DMS 273 treated with DMSO at 0.1 percent for 48 hours (cell line): ENCODE measurements at places on chromosomes 1 and 21.

DNA sequence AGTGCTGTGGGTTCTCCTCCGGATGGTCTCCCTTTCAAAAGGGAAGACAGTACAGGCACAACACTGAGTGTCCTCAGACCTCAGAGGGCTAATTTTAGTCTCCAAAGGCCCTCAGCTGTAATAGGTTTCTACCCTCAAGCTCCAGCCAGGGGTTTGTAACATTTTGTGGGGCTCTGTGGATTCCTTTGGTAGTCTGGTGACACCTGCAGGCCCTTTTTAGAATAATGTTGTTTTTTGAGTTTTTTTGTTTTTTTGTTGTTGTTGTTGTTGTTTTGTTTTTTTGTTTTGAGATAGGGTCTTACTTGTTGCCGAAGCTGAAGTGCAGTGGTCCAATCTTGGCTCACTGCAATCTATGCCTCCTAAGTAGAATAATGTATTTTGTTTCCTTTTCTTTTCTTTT is 15.0 kb upstream of the TMEM201 start:
- DNase-seq, result no peak

- no peak for DNase-seq
Observed at GRCh38 chr1:24896176-24896575, 33.9 kb downstream of the RUNX3 start.

- no peak for DNase-seq
Observed at GRCh38 chr1:225578251-225578977, 74.5 kb downstream of the ENAH start.

GRCh38 chr1:101178341-101178687 is 58.5 kb upstream of the S1PR1 start:
- DNase-seq, result no peak

GRCh38 chr1:58983162-58983561 is 199.3 kb upstream of the JUN start:
- DNase-seq, result no peak

DNA sequence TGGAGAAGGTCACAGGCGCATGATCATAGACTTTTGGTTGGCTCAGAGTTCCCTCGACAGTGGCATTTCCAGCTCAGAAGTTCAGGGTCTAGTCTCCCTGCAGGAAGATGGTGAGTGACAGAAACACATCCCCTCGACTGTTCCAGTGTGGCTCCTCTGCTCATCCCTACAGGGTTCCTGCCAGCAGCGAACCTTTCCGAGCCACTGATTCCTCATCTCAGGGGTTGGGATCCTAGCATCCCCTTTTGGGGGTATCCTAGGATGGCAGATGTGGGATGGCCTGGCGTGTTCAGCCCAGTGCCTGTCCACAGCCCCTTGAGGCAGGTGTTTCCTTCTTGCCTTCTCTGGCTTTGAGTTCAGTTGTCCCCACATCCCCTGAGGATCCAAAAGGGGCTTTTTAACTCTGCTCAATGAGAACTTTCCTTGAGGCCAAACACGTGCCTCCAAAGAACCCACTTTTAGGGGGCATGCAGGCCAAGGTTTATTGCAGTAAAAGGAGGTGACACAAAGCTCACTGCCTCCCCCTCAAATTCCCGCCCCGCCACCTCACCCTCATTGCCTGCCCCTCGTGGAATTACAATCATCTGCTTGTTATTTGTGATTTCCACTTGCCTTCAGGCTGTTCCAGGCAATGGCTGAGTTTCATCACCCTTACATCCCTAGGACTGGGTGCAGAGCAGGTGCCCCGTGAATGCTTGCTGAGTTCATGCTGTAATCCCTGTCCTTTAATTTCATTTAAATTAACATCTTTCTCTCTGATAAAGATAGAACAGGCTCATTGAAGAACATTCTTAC is 440.7 kb downstream of the CAMTA1 start:
- DNase-seq, result no peak

GRCh38 chr1:107724648-107725047 is 240.3 kb downstream of the VAV3 start:
- DNase-seq, result no peak

DNA sequence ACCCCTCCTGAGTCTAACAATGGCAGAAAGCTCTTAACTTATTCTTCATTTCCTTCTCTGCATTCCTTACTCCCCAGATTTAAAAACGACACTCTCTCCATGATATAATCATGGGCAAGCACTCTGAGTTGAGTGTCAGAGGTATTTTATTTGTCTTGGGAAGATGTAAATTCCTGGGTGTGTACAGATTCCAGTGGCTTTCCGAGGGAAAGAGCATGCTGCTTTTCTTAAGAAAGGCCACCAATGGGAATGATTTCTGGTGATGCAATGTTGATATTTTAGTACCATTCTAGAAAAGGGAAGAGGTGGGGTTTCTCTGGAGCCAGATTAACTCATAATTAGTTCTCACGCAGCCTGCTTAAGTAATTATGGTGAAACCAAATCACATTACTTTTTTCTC is 47.8 kb upstream of the BTG3 start:
- no peak for DNase-seq

- no peak for DNase-seq
Observed at GRCh38 chr1:37672136-37672870, 20.0 kb upstream of the CDCA8 start.

DNA sequence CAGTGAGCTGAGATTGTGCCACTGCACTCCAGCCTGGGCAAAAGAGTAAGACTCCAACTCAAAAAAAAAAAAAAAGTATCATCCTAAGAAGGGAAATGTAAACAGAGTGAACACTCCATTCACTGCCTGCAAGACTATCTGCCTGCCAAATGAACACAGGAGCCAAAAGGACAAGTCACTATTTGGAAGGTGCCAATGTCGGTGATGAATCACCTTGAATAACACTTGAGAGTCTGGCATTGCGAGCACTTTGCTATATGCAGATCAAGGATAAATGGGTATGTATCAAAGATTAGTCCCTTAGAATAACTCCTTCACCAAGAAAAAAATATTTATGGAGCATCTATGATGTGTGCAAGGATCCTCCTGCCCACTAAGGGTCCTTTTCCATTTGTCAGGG is 6.6 kb downstream of the UBR4 start:
- DNase-seq, result no peak

- DNase-seq, result no peak
Observed at GRCh38 chr1:44000122-44000665, 8.8 kb downstream of the CCDC24 start.

DNA sequence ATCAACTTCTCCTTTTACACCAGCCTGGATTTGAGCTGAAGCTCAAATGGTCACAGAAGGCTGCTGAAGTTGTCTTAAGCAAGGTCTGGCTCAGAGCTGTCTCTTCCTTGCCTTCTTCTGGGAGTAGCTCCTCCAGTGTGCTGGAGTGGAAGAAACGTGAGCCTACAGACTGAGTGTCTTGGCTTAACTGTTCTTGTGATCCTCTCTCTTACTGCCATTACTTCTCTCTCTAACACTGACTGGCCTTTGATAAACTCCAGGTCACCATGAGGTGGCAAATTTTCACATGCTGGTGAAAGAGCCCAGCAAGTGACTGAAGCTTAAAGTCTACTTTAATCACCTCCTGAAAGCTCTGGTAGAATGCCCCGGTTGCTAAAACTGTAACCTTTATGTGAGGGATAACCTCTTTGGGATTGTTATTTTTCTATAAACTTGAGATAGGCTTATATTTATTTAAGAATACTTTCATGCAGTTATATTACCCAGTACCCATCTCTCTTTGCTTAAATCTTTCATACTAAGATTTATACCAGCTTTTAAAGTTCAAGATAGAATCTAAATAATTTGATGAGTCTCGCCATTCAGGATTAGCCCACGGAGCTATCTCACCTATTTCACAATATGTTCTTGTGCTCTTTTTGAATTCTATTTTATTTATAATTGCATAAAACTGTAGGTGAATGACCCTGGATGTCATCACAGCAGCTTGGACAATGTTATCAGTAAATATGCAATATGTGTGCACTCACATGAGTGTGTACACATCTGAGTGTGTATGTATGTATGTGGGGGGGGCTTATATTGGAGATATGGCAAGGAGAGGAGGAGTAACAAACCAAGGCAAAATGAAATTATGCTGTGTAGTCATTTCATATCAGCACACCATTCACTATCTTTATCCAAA is 924.0 kb downstream of the LTN1 start:
- no peak for DNase-seq

DNA sequence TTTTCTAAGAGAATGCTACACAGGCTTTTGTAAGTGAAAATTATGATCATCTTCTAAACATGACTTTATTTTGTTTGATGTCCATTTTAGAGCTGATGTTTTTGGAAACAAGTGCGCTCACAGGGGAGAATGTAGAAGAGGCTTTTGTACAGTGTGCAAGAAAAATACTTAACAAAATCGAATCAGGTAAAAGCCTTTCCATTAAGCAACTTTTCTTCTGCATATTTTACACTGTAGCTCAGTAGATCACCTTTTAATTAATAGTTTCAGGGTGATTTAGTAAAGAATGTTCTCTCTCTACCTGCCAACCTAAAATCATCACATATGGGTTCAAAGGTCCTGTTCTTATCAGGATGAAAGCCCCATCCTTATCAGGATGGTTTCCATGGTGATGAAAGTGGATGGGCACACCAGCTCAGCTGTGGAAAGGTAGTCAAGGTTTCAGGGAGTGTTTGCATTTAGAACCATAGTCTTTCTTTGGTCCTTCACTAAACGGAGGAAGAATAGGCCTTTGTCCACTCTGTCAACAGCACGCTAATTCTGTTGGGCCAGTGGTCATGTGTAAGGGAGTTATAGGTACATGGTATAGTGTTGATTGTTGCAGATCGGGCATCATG is 28.1 kb downstream of the RAB4A start:
- no peak for DNase-seq

GRCh38 chr1:203548892-203549291 is 54.9 kb downstream of the OPTC start:
- DNase-seq, result no peak

GRCh38 chr1:240092301-240093119 is 827 bp downstream of the FMN2 start:
- DNase-seq, result no peak

DNA sequence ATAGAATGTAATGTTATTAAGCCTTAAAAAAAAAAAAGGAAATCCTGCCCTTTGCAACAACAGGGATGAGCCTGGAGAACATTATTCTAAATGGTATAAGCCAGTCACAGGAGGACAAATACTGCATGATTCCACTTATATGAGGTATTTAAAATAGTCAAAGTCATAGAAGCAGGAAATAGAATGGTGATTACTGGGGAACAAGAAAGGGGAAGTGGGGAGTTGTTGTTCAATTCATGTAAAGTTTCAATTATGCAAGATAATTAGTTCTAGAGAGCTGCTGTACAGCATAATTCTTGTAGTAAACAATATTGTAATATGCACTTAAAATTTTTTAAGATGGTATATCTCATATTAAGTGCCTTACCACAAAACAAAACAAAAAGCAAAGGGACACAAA is 13.2 kb downstream of the FCER1A start:
- DNase-seq, result no peak

- no peak for DNase-seq
Observed at GRCh38 chr1:115332813-115333608, 5.0 kb downstream of the NGF start.

DNA sequence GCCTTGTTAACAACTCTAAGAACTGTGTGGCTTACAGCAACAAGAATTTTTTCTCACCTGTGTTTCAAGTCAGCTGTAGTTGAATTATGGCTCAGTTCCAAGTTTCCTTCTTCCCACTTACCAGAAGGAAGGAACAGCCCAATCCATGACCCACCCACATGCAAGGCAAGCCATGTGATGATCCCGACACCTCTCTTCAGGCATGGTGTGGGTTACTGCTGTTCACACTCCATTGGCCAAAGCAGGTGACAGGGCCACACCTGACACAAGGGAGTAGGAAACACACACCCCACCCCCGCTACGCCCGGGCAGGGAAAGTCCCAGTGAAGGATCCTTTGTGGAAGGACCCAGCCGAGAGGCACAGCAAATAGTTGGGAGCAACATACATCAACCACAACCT is 36.3 kb downstream of the KCNJ15 start:
- no peak for DNase-seq

GRCh38 chr1:202343652-202344349 is 2.1 kb upstream of the UBE2T start:
- DNase-seq, result peak; percentile 25

GRCh38 chr21:33985117-33986050 is 69.8 kb upstream of the ATP5PO start:
- DNase-seq, result no peak

DNA sequence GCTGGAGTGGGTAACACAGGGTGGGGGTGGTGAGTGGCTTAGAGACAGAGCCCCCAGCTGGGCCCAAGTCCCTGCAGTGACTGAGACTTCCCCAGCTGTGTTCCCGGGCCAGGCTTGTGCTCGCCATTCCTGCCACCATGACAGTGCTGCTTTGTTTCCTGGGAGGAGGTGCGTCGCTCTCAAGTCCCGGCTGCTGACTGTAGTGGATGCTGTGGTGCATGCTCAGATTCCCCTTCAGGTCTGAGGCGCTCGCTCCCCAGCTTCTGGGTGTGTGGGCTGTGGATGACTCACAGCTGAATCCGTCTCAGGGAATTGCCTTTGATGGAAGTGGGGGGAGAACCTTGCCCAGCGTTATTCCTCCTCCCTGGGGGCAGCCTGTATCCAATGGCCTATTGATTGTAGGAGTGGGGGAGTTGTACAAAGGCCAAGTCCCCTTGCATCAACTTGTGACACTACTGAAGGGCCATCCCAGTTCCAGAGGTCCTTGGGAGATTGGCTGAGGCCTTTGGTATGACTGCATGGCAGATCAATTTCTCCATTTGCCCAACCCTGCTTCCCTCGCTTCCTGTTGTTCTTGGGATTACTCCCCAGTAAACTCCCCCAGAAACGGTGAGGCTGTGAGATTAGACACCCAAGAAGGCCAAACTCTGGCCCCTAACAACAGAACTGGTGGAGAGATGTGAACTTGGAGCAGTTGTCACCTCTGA is 17.8 kb upstream of the POU3F1 start:
- DNase-seq, result no peak

DNA sequence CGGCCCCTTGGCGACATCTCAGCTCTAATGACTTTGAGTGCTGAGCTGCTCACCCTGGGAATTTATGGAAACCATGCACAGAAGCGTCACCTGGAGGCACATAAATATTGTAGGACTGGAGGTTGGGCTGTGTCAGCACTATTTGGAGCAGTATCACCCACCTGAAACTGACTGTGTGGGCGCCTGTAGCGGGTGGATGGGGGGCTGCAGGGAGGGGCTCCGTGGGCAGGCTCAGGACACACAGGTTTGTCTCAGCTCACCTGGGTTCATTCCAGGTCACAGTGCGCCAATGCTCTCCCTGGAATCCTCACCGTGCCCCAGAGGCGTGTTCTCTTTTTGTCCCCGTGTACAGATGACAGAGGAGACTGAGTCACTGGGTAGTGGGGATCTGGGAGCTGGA is 74.8 kb upstream of the ACTL8 start:
- DNase-seq, result no peak

DNA sequence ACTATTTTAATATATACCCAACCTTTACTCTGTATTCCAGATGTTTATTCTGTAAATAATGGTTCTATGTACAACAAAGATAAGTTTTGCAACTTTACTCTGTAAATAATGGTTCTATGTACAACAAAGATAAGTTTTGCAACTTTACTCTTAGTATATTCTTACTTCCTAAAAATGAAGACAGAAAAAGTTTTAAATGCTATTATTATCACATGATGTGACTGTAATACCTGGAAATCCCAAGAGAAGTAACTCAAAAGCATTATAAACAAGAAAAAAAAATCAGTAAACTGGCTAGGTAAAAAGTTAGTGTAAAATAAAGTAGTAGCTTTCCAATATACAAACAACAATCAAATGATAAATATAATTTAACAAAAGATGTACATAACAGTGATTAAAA is 18.5 kb upstream of the EXO1 start:
- DNase-seq, result no peak

GRCh38 chr1:92483610-92484471 is 2.9 kb downstream of the GFI1 start:
- DNase-seq, result no peak

- no peak for DNase-seq
Observed at GRCh38 chr1:113846391-113847035, 25.0 kb downstream of the PTPN22 start.
